ENCODE measurements at places on chromosomes 6 and 20.

GRCh38 chr6:28985462-28986164 is 19.5 kb downstream of the ZNF311 start:
- DNase-seq: no peak

DNA sequence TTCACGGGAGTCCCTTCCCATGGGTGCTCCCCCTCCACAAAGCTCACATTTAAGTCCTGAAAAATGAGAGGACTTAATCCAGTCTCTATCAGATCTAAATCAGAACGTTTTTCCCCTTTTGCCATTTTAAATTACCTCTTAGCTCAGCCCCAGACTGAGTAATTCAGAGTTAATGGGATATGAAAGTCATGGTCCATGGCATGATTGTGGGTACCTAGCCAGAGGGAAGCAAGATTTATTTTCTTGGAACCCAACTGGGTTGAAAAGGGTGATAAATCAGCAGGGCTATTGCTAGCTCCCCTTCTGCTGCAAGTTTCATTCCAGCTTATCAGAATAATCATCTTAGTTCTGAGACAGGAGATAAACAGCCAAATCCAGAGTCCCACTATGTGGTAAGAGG is 320.2 kb upstream of the CHD6 start:
- DNase-seq: no peak

GRCh38 chr6:99219788-99220187 is 129.7 kb downstream of the FAXC start:
- no peak for DNase-seq

- DNase-seq: no peak
These were observed 3.7 kb upstream of the RFPL4B start for GRCh38 chr6:112343390-112343789.

GRCh38 chr20:57788936-57789613 is 79.3 kb upstream of the PMEPA1 start:
- no peak for DNase-seq

GRCh38 chr6:87104667-87105066 is 9.8 kb upstream of the CGA start:
- no peak for DNase-seq
